ENCODE measurements at places on chromosomes 3 and 15.

DNA sequence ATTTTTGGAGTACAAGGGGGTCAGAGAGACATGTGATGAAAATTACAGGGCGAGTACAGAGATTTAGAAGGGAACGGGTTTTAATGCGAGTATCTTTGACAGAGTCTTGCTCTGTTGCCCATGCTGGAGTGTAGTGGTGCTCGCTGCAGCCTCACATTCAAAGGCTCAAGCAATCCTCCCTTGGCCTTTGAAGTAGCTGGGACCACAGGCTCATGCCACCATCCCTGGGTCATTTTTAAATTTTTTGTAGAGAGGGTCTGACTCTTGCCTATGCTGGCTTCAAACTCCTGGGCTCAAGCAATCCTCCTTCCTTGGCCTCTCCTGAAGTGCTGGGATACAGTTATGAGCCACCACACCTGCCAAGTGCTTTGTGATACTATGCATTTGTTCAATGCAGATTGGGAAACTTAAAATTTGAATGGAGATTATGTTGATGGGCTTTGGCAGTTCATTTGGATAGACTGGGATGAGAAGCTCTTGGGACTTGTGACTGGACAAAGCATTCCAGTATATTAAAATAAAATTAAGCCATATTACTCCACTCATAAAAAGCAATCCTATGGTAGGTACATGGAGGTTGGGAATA is 4.0 kb upstream of the LMLN start:
- no peak for DNase-seq

DNA sequence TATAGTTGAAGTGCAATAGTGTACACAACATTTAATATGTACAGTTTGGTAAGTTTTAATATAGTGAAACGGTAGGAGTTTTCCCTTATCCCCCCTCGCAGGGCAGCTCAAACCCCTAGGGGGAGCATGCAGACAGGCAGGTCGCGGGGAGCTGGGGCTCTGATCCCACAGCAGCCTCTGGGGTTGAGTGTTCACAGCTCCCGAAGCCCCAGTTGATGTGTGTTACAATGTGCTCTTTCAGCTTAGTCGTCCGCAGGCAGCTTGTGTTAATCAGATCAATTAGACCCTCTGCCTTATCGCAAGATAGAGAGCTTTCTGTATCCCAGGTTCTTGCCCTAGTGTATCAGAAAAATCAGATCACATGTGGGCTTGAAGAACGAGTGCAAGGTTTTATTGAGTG is 143.1 kb upstream of the CHRNA7 start:
- DNase-seq = no peak

DNA sequence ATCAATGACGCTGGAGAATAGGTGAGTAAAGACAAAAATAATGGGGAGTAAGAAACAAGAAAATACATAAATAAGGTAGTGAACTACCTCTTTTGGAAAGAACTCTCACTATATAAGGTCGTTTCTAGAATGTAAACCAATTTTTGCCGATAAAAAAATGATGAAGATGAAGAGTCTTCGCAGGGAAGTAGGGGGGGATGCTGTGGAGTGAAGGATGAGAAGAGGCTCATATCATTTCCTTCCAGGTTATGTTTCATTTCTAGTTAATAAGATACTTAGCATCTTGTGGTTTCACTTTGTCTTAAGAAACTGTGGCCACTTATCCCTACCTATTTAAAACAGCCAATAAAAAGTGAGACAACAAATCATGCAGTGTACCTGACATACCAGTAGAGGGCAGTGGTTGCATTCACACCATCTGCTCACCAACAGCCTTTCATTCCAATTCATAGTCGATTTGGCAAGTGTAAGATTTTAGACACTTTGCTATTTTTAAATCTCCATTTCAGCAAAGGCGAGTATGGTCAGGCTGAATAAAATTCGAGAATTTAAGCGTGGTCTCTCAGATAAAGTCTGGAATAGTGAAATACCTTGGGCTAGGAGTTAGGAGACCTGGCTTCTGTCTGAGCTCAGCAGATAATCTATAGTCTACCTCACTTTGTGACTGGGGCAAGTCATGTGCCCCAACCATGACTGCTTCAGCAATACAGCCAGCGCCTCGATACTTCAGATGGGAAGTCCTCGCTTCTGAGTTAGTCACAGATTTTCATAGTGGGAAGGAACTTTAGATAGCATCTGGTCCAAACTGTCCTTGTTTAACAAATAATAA is 28.9 kb upstream of the ICE2 start:
- DNase-seq = peak; percentile 66

DNA sequence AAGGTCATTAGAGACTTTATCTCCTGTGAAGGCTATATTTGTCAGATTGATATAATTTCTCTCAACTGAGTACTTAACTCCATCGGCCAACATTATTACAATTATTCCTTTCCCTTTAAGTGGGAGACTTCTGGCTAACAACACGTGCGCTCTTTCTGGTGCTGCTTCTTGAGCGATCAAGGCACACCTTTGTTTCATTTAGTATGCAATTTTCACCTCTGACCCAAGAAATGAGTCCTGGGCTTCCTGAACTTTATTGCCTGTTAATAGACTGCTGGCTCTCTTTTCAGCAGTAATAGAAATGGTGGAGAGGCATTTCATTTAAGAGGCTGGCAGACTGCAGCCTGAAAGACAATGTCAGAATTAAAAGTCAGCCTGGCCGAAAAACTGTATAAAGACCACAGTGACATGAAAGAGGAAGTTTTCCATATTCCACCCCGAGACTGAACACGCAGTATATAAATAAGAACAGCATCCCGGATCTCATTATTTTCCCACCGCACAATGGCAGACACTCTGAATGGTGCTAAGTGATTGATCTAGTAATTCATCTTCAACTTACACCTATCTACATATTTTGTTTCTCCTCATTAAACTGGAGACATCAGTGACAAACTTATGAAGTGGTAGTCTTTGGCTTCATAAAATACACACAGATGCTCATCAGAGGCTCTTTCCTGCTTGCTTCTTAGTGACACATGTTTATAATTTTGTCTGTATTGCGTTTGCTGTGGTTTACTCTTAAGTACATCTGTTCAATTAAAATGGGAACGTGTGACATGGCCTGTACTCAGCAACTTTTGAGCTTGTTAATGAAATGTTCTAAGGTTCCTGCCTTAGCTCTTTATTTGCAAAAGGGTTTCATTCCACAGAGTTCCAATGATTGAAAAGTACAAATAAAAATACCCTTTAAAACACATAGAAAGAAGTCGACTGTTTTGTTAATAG is 299.9 kb downstream of the MECOM start:
- DNase-seq = no peak

- DNase-seq = no peak
Measured at GRCh38 chr3:55333923-55334322, 153.2 kb downstream of the WNT5A start.

GRCh38 chr3:130258532-130258952 is 86.9 kb upstream of the COL6A5 start:
- no peak for DNase-seq

DNA sequence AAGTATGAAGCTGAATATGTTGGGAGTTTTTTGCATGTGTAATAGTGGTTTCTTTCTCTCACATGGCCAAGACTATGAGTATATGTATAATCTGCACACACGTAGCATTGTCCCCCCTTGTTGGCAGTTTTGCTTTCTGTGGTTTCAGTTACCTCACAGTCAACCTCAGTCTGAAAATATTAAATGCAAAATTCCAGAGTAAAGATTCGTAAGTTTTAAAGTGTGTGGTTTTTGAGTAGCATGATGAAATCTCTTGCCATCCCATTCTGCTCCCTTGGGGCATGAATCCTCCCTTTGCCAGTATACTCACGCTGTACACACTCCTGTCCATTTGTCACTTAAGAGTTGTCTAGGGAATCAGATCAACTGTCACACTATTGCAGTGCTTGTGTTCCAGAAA is 742.0 kb upstream of the CCDC54 start:
- peak; percentile 88 for DNase-seq

- no peak for DNase-seq
Measured at GRCh38 chr15:61835029-61835428, 225.2 kb downstream of the VPS13C start.

DNA sequence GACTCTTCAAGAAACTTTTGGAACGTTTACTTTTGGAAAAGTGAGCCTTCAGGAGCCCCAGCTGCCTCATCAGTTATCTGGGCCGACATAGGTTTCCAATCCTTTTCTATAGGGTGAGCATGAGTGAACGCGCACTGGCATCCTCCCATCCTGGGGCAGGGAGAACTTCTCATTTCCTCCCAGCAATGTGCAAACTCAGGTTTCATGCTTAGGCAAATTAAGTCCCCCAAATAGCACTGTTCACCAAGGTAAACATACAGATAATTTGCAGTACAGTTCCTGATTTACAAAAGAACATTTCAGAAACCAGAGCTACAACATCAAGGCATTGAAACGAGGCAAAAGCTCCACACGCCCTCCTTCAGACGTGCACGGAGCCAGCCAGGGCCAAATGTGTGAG is 333.5 kb upstream of the NR2E3 start:
- DNase-seq = no peak

- no peak for DNase-seq
Measured at GRCh38 chr15:49383266-49383665, 39.8 kb upstream of the FGF7 start.

GRCh38 chr3:78846718-78847117 is 921.1 kb downstream of the ROBO1 start:
- peak; percentile 76 for DNase-seq

GRCh38 chr3:170603770-170604510 is 18.1 kb upstream of the SLC7A14 start:
- no peak for DNase-seq

DNA sequence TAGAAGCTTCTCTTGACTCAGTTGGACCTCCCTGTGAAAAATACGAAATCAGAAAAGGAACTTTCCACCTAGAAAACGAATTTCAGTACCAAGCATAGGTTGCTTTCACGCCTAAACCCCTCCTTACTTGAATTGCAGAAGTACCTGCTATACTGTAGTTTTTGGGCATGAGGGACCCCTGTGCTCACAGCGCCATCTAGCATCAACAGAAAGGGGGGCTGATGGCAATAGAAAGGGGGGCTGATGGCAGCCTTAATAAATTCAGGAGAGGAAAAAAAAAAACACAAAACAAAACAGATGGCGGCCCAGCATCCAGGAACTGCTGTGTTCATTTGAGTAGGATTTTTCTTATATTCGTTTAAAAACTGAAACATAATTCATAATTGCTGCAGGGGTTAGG is 96.7 kb downstream of the NPAP1 start:
- DNase-seq = no peak

DNA sequence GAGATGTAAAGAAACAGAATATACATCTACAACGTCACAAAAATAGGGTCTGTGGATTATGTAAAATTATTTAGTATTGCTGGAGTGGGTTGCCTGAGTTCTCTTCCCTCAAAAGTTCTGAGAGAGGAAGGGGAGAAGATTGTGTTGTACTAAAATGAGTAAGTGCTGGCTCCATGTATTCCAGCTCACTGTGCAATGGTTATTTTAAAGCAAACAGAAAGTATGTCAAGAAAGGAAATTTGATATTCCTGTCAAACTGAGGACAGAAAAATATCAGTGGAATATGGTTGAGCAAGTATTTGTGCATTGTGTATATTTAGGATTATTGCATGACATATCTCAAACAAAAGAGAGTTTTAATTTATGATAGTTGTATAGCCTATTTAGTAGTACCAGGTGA is 2.2 kb downstream of the TRPC1 start:
- no peak for DNase-seq

DNA sequence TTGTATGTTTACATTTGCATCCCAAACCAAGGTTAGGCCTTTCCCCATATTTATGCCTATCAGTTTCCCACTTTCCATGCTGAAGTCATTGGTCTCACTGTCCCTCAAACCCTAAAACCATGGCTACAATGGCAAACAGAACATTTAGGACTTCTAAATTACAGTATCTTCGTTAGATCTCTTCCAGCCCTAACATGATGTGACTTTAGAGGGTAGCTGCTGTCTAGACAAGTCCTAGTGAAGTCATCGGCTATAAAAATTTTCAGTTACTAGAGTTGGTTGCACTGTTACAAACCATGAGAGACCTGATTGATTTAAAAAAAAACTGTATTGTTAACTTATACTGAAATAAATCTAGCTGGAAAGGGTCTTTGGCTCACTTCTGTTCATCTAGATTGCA is 54.6 kb downstream of the TM4SF4 start:
- DNase-seq = peak; percentile 44

DNA sequence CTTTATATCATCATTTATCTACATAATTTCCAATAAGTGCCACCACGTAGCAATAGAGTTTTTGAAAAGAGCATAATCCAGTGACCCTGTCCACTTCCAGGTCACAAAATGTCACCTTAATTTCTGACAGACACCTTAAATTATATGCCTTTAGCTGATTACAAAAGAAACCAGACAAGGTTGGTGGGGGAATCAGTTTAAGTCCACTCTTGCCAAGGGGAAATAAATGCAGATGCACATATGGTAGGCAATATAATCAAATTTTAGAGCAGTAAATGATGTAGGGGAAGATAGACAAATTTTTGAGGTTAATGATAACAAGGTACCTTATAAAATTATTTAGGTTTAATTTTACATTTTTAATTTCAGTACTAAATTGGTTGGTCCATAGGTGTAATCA is 253.5 kb downstream of the ZIC1 start:
- no peak for DNase-seq

DNA sequence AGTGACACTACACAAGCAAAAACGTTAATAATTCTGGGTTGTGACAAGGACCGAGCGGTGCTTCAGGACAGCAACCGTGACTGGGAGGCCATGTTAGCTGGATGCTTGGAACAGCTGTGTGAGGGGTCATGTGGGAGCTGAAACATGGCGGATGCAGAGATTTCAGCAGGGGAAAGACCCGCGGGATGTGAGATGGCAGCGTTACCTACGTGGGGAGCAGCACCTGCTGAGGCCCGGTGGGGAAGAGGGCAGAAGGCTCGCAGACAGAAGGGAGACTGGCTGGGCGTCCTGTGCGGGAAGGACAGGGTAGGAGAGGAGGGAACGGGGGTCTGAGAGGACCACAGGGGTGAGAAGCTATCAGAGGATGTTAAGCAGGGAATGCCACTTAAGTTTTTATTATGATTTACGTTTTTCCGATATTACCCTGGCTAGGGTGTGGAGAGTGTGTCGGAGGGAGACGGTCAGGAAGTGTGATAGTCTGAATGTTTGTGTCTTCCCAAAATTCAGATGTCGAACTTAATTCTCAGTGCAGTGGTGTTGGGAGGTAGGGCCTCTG is 228.8 kb upstream of the LYSMD4 start:
- no peak for DNase-seq

DNA sequence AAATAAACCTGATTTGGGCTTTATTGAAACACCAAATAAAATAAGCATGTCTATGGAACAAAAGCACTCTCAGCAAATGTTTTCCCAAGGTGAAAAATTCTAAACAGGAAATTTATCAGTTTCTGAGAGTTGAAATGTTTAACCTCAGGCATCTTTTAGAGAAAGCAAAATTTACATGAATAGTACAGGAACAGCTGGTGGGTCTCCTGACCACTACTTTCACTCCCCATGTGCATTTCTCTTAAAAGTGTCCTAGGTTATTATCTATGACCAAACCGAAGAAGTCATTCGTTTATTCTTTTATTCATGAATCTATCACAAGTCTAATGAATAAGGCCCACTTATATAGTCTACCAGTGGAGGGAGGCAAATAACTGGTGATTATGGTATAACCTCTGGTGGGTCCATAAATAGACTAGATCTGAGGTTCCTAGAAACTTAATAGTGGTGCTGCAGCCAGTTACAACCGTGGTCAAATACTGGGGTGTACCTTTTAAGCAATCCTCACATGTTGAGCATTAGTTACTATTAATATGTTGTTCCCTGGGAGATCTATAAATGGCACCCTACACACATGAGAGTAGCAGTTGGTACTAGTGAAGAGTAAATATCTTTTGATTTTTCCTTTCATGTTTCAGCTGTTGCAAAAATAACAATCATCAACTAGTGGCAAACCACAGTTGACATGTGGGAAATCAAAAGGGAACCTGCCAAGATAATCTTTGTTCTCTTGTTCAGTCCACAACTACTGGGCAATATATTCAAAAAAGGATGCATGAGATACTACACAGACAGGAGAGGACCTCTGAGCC is 169.3 kb upstream of the STAC start:
- no peak for DNase-seq
